ENCODE measurements at places on chromosomes 7 and 10. TPM values are rescaled to one million over a fixed set of nuclear protein-coding genes. Genes with fewer than 3 reads are reported as not detected.
A peak's percentile ranks its signal among the peaks of the same experiment; 100 is the strongest.

DNA sequence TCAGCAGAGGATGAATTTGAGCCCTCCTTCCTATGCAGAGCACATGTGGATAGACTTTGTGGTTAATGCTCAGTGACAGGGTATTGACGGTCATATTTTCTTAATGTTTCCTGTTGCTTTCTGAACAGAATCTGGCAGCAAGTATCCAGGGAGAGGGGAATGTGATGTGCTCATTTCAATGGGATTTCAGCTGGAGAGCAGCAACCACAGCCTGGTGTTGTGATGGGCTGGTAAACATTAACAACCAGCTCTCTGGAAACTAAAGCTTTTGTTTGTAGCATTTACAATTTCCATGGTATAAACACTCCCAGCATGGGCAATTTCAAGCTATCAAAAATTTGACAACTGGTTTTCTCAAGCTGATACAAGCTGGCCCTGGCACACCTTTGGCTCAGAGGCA, 215.9 kb downstream of the SH2D4B start:
- no peak overlapping the region for H3K4me3 ChIP-seq
- H3K4me1 ChIP-seq = no peaks in the 10 kb centered on the region
- peaks cover 23% of the 10 kb centered on the region for H3K27me3 ChIP-seq

DNA sequence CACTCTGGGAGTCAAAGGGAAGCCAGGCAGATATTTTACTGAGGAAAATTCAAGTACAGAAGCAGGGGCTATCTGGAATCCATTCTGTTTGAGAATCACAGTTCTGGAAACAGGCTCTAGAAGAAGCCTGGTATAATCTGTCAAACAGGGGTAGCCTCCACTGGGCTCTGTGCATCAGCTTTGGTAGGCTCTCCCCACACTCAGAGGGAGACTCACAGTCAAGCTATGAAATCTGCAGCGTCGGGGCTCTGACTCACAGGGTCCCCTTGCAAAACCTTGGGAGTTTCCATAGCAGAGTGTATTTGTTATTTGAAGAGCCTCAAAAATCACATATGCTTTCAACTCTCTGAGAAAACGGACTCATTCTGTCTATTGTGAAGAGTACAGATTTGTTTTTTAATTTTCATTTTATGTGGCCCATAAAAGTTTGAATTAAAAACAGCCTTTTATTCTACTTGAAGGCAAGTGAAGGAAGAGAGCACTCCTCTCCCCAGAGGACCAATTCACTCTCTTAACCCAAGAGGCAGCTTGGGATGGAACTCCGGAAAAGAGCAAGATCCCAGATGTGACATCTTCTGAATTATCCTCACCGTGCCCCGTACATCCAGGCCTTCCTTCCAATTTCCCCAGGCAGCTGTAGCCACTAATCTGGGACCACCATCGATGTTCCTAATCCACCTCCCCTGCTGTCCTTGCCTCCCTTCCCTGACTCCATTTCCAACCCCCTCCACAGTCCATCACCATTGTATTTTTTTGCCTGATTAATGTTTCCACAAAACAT, 590.9 kb upstream of the MGMT start:
- no peaks in the 10 kb centered on the region for H3K36me3 ChIP-seq
- no peak overlapping the region for H3K27ac ChIP-seq
- no peak overlapping the region for H3K4me3 ChIP-seq

- peak overlapping the region; percentile 67 for H3K4me3 ChIP-seq
- peaks cover 14% of the 10 kb centered on the region for H3K27me3 ChIP-seq
- H3K36me3 ChIP-seq = no peaks in the 10 kb centered on the region
- H3K27ac ChIP-seq = peak overlapping the region; percentile 79
- no peak for DNase-seq
Observed at GRCh38 chr7:148912758-148913541, 28.9 kb upstream of the EZH2 start.

- H3K4me3 ChIP-seq = no peak overlapping the region
- no peaks in the 10 kb centered on the region for H3K27me3 ChIP-seq
- peaks cover 7% of the 10 kb centered on the region for H3K4me1 ChIP-seq
Observed at GRCh38 chr7:25091779-25092178, 33.3 kb downstream of the CYCS start.

DNA sequence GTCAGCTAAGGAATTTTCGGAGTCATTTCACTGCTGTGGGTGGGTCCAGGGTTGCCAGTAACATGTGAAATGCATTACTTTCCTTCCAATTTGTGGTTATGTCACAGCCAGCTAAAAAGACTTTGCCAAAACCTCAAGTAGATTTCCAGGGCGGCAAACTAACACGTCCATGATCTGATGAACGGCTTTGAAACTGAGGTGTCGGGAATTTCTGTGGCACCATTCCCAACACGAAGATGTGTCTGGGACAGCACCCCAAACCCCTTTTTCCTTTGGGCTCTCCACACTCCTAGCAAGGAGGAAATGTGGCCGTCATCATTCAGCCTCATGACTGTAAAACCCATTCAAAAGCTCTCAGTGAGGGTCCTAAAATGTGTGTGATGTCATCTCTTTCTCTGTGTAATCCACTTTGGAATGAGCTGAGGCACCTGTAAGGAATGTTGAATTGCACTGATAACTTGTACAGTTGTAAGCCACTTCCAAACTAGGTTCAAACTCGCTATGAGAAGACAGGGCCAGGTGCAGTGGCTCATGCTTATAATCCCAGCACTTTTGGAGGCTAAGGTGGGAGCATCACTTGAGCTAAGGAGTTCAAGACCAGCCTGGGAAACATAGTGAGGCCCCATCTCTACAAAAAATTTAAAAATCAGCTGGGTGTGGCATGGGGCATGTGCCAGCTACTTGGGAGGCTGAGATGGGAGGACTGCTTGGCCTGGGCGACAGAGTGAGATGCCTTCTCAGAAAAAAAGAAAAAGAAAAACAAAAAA, 146.1 kb upstream of the FRMD4A start:
- DNase-seq = no peak
- H3K36me3 ChIP-seq = no peaks in the 10 kb centered on the region
- no peak overlapping the region for H3K27ac ChIP-seq

GRCh38 chr7:70384891-70385290, 747.1 kb upstream of the GALNT17 start:
- no peak overlapping the region for H3K27ac ChIP-seq
- DNase-seq = no peak
- no peak overlapping the region for H3K4me3 ChIP-seq
- no peaks in the 10 kb centered on the region for H3K4me1 ChIP-seq

DNA sequence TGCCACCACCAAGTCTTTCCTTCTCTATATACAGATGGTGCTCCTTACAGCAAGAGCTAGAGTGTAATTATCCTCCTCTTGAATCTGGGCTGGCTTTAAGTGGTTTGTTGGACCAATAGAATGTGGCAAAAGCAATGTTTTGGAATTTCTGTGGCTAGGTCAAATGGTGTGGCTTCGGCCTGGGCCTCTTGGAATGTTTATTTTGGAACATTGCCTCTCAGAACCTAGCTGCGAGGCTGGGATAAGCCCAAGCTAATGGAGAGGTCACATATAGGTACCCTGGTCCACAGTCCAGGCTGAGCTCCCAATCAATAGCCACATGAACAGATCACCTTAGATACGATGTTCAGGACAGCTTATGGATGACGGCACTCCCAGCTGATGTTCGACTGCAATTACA, 556.7 kb downstream of the TYW1 start:
- H3K27ac ChIP-seq = no peak overlapping the region
- no peaks in the 10 kb centered on the region for H3K4me1 ChIP-seq
- DNase-seq = no peak
- no peaks in the 10 kb centered on the region for H3K27me3 ChIP-seq
- no peak overlapping the region for H3K4me3 ChIP-seq

GRCh38 chr7:94145602-94146001, 141.4 kb upstream of the BET1 start:
- no peak overlapping the region for H3K4me3 ChIP-seq
- no peak for DNase-seq
- H3K36me3 ChIP-seq = no peaks in the 10 kb centered on the region
- no peaks in the 10 kb centered on the region for H3K4me1 ChIP-seq
- peaks cover 24% of the 10 kb centered on the region for H3K27me3 ChIP-seq

DNA sequence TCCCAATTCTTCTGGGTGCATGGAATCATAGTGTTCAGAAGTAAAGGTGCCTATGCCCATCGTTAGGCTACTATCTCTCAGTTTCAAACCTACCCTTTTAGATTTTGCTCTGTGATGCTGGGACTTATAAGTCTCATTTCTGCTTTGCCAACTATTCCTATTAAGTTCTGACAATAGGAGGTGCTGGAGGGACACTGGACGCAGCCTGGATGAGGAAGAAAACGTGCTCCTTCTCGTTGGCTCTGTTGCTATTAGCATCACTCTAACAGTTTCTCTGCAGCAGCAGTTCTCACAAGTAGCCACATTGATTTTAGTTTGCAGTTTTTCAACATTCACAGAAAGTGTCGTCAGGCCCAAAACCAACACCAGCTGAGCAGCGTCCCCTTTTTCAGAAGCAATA, 72.4 kb downstream of the ABCC2 start:
- no peaks in the 10 kb centered on the region for H3K36me3 ChIP-seq
- no peak overlapping the region for H3K27ac ChIP-seq
- H3K4me1 ChIP-seq = no peaks in the 10 kb centered on the region

GRCh38 chr7:93973134-93973533, 31.0 kb downstream of the BET1 start:
- H3K27ac ChIP-seq = no peak overlapping the region

GRCh38 chr7:130960208-130960988, 226.4 kb upstream of the KLF14 start:
- no peak overlapping the region for H3K4me3 ChIP-seq
- H3K27ac ChIP-seq = no peak overlapping the region
- peaks cover 42% of the 10 kb centered on the region for H3K36me3 ChIP-seq
- peak; percentile 81 for DNase-seq
- H3K4me1 ChIP-seq = peaks cover 66% of the 10 kb centered on the region
- no peaks in the 10 kb centered on the region for H3K27me3 ChIP-seq

- no peak overlapping the region for H3K4me3 ChIP-seq
- no peak overlapping the region for H3K27ac ChIP-seq
Observed at GRCh38 chr7:93836116-93836515, 54.4 kb downstream of the TFPI2 start.

- no peaks in the 10 kb centered on the region for H3K4me1 ChIP-seq
- H3K27me3 ChIP-seq = peaks cover 13% of the 10 kb centered on the region
- no peaks in the 10 kb centered on the region for H3K36me3 ChIP-seq
- H3K27ac ChIP-seq = no peak overlapping the region
- no peak overlapping the region for H3K4me3 ChIP-seq
Observed at GRCh38 chr7:155560196-155560885, 14.0 kb upstream of the CNPY1 start.

GRCh38 chr10:102431452-102432124, 786 bp downstream of the CUEDC2 start:
- peak overlapping the region; percentile 92 for H3K27ac ChIP-seq
- H3K4me3 ChIP-seq = peak overlapping the region; percentile 96
- peaks cover 58% of the 10 kb centered on the region for H3K4me1 ChIP-seq
- no peaks in the 10 kb centered on the region for H3K27me3 ChIP-seq
- H3K36me3 ChIP-seq = no peaks in the 10 kb centered on the region
- no peak for DNase-seq

GRCh38 chr10:7956508-7956907, 98.0 kb upstream of the GATA3 start:
- peak overlapping the region; percentile 74 for H3K27ac ChIP-seq
- H3K4me1 ChIP-seq = peaks cover 14% of the 10 kb centered on the region
- no peaks in the 10 kb centered on the region for H3K36me3 ChIP-seq
- DNase-seq = no peak

DNA sequence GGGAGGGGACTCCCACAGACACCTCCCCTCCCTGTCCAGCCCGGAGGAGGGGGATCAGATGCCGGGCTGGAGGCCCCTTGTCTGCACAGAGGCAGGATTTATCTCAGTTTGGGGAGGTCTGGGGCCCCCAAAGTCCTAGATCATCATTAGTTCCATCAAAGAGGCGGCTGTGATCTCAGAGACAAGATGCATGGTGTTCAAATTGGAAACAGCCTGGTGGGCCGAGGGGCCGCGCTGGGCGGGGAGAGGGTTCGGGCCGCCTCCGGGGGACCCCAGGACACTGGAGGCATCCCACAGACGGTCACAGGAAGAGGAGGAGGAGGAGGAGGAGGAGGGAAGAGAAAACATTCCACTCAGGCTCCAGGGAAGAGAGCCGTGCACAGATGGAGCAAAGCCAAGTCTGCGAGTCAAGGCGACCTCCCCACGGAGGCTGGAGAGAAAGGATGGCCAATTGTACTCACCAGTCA, 69.5 kb upstream of the CUX1 start:
- H3K27me3 ChIP-seq = no peaks in the 10 kb centered on the region
- no peak overlapping the region for H3K4me3 ChIP-seq
- H3K36me3 ChIP-seq = no peaks in the 10 kb centered on the region
- H3K4me1 ChIP-seq = no peaks in the 10 kb centered on the region
- H3K27ac ChIP-seq = no peak overlapping the region

- no peak overlapping the region for H3K4me3 ChIP-seq
- no peaks in the 10 kb centered on the region for H3K36me3 ChIP-seq
- H3K4me1 ChIP-seq = no peaks in the 10 kb centered on the region
- H3K27me3 ChIP-seq = no peaks in the 10 kb centered on the region
- no peak for DNase-seq
Observed at GRCh38 chr10:116001262-116001857, 271.6 kb downstream of the GFRA1 start.

GRCh38 chr10:129334266-129334665, 132.8 kb upstream of the MGMT start:
- H3K4me3 ChIP-seq = no peak overlapping the region
- DNase-seq = no peak
- no peaks in the 10 kb centered on the region for H3K4me1 ChIP-seq
- no peaks in the 10 kb centered on the region for H3K36me3 ChIP-seq
- peaks cover 23% of the 10 kb centered on the region for H3K27me3 ChIP-seq
- H3K27ac ChIP-seq = no peak overlapping the region

Gene CALHM3
- total RNA-seq = not detected

Gene CTAGE8
- 0.31 TPM for total RNA-seq

Gene PAPSS2
- total RNA-seq = 2.6 TPM

Gene NPC1L1
- 0.12 TPM for total RNA-seq

Gene ENTPD1
- total RNA-seq = 111 TPM

Gene MOGAT3
- total RNA-seq = not detected

Gene HOXA5
- total RNA-seq = 0.33 TPM

Gene SORBS1
- 1.4 TPM for total RNA-seq

Gene VIPR2
- total RNA-seq = 0.36 TPM

Gene NFE2L3
- total RNA-seq = 29.1 TPM

Gene MBLAC1
- 3.4 TPM for total RNA-seq

Gene PCLO
- not detected for total RNA-seq
